ENCODE measurements at places on chromosomes 1 and 21.

GRCh38 chr1:223426936-223427335 is 33.7 kb downstream of the CCDC185 start:
- no peak for DNase-seq

DNA sequence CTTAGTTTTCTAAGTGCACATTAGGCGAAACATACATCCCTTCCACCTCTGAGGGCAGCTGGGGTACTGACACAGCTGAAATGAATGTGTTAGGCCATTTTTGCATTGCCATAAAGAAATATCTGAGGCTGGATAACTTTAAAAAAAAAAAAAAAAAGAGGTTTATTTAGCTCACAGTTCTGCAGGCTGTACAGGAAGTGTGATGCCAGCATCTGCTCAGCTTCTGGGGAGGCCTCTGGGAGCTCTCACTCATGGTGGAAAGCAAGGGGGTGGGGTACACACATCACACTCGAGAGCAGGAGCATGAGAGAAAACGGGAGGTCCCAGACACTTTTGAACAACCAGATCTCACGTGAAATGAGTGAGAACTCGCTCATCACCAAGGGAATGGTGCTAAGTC is 158.1 kb downstream of the PSMG1 start:
- no peak for DNase-seq

DNA sequence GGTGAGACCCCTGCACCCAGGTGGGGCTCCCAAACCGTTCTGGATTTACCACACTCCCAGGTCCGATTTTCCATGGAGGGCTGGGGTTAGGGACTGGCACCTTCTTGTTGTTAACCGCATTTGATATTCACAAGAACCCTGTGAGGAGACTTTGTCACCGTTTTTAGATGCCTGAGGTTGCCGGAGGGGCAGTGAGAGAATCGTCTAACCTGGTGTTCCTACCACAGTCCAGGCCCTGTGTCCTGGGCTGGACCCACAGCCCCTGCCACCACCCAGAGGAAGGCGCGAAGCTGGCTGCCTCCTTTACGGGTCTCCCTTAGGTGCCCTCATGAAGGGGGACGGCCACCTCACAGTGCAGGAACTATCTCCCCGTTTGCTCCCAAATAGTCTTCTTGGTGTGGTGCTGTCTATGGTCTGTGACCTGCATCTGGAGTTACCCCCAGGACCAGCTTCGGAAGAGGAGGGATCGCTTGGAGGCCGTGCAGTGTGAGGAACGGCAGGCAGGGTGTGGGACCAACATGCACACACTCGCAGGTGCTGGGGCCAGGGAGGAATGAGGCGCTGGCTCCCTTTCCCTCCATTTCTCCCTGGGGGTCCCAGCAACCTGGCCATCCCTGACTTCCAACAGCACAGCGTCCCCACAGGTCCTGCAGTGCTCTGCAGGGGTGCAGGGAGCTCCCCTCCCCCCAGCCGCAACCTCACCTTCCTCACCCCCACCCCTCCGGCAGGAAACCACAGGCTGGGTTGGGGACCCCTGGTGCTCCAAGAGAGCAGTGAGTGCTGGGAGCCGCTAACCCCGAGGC is 7.0 kb downstream of the SIM2 start:
- no peak for DNase-seq

- DNase-seq: peak; percentile 90
Measured at GRCh38 chr1:43227143-43227764, 42.5 kb upstream of the TMEM125 start.

DNA sequence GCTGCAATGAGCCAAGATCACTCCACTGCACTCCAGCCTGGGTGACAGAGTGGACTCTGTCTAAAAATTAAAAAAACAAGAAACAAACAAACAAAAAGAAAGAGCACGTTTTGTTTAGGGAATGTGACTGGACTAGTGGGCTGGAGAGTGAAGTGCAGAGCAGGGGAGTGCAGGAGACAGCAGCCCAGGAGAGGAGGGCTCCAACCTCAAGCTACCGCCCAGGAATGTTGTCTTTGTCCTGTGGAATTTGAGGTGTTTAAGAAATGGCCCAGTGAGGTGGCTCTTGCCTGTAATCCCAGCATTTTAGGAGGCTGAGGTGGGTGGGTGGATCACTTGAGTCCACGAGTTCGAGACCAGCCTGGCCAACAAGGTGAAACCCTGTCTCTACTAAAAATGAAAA is 42.4 kb upstream of the MTF2 start:
- no peak for DNase-seq

- peak; percentile 25 for DNase-seq
Measured at GRCh38 chr1:167599957-167600581, 30.0 kb upstream of the RCSD1 start.

- peak; percentile 78 for DNase-seq
Measured at GRCh38 chr1:27045973-27046558, 33.4 kb upstream of the TENT5B start.

DNA sequence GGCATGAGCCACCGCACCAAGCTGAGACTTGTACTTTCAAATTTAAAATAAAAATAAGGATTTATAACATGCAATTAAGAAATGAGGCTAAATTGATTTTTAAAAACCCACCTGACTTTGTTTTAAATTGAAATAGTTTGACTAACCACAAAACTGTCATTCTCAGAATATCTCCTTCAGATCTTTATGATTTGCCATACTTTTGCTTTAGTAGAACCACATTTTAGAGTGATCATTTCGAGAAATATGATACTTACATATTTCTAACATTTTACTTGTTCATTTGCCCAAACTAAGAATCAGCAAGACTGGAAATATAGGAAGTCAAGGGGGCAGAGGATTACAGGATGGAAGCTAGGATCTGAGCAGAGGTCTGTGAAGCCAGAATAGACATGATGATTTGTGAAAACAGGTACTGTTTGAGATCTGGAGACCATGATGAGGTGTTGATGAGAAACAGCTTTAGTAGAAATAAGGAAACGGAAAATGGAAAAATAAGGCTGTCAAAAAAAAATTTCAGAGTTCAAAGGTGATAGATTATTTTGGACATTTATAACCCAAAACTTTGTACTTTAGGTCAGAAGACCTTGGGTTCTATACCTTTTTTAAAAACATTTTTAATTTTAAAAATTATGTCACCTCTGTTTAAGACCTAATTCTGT is 44.8 kb downstream of the GIPC2 start:
- no peak for DNase-seq

DNA sequence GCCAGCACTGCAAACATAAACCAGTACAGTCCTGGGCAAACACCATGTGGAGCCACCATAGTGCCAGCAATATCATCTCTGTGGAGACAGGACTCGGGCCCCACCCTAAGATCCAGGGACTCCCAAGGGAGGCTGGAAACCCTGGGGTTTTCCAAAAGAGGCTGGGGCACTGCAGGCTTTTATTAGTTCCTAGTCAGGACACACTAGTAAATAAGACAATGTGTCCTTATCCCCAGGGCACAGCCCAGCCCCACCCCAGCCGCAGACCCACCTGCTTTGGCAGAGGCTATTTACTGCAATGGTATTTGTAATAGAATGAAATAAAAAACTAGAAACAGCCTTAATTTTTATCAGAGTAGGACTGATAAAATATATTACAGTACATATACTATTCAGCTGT is 486 bp upstream of the GJB3 start:
- DNase-seq: no peak

DNA sequence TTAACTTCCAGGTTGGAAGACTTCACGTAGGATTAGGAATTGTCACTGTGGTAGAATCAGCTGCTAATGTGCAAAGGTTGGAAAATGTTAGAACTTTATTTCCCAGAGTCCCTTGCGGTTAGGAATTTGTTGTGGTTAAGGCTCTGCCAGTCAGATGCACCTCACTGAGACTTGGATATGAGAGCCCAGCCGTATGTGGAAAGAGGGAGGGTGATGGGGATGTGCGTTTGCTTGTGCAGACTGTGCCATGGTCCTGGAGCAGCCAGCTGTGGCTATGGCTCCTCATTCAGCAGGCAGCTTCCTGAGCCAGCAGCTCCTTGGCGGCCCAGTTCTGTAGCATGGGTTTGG is 12.5 kb downstream of the S100A10 start:
- DNase-seq: peak; percentile 56

DNA sequence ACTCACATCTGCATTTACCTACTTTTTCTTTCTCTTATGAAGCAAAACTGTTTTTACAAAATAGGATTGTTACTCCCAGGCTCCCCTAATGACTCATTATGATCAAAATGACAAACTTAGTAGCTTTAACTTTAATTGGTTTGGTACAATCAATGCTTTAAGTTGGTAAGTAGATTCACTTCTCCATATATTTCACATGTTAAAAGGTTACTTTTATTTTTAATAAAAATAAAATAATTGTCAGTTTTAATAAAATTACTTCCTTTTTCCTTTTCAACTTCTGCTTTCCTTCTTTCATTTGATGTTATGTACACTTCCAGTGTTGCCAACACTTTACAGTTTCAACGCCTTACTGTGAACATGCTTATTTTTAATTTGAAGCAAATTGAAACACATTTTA is 477.6 kb downstream of the SETD4 start:
- DNase-seq: no peak

DNA sequence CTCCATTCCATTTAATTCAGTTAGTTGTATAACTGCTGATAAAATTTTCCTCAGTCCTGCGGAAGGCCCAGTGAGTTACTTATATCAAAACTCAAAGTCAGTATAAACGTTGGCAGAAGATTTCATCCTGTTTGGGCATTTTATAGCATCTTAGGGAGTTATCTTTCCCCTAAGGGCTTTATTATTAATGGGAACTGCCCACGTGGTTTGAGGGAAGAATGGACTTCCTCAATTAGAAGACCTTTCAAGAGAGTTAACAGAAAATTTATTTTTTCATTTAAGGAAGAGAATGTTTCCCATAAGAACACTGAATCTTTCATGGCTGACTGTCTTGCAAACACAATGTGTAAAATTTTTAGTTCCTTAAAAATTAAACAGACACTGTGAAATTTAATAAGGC is 400.1 kb downstream of the NEGR1 start:
- DNase-seq: no peak

DNA sequence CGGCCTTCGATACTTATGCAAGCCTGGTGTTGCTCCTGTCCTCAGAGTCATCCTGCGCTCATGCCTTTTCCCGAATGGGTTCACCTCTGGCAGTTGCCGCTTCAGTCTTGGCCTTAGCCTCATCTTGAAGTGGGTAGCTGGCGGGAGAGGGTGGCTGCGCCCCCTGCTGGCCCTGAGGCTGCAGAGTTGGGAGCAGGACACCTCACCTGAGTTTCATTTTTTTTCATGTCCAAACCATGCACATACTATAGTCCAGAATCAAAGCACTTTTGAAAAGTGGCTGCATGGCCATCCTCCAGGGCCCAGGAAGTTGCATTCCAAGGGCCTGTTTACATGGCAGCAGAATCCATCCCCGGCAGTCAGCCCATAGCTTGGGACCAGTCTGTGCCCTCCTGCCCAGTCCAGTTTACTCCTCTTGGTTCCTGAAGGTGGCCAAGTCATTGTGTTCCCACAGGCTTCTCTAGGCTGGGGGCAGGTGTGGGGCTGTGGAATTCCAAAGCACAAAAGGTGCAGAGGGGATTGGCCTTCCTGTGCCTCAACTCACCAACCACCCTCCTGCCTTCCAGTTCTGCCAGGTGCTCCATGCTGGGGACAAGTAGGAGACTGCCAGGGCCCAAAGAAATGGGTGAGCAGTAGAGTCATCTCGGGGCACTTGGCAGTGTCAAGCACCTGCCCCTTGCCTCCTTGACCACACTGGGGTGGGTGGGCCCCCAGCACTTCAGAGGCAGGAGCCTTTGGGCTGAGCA is 44.0 kb downstream of the YARS1 start:
- DNase-seq: peak; percentile 81

DNA sequence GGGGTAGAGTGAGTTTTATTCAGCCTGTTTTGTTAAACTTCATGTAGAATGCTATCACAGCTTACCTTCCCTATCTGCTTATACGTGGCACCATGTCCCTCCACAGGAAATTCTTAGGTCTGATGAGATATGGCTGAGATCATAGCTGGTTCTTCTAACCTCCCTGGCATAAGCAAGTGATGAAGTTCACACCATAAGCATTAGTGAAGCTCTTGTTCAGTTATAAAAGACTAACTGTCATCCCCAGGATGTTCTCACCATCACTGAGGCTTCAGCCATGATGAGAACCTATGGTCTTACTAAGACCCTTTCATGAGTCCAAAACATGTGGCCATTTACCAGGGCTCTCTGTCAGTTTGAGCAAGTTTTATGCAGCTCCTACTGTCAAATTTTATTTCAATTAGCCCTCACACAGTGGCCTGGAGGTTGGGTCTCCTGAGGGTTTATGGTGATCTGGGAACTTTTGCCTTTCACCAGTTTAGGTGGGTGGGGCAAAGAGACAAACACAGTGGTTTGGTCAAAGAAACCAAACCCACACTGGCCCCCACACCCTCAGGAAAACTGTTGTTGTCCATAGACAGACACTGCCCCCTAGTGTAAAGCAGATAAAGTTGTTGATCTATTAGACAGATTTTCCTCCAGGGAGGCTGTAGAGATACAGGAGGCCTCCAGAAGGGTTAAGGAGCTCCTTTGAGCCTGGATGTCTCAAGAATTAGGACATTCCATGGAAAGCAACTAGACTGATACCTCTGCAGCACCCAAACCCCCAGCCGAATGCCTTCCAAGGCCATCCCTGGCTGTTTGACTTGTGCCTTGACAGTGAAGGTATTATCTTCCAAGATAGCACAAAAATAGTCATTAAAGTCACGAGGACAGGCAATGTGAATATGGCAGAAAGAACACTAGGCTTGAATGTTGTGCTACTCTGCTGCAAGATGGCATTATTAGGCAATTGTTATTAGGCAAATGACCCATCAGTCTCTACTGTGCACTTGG is 5.0 kb downstream of the SLC22A15 start:
- DNase-seq: peak; percentile 71

DNA sequence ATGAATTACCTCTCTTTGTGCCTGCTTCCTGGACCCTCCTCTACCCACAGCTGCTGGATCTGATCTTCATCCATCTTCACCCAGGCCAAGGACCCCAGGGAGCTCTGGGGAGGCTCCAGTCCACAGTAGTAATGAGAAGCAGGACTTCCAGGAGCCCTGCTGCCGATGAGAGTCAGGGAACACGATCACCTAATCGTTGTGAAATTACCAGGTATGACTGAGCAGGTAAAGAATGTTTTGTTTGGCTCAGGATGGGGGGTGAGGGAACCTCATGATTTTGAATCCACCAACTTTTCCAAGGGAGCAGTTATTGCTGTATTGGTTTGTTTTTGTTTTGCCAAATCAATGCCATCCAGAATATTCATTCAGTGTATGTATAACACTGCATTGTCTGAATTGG is 454.0 kb downstream of the PLPP3 start:
- DNase-seq: no peak

DNA sequence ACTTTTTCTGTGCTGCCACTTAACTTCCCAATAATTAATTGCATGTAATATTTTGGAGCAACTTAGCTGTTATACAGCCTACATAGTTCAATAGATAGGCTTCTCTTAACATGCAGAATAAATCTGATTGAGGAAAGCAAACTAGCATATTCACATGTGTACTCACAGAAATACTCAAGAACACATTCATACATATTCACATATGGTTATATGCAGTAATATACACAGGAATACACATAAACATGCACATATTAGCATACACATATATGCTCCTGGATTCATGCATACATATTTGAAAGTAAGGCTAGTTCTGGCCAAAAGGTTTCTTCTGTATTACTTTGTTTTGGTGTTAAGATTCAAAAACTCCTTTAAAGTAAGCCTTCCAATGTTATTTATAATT is 73.1 kb downstream of the HMCN1 start:
- no peak for DNase-seq

- DNase-seq: no peak
Measured at GRCh38 chr1:33429332-33429731, 1.6 kb downstream of the PHC2 start.

GRCh38 chr1:97337250-97338030 is 583.4 kb downstream of the DPYD start:
- DNase-seq: peak; percentile 21

- no peak for DNase-seq
Measured at GRCh38 chr1:3597599-3597964, 13.7 kb downstream of the MEGF6 start.
